ENCODE measurements at places on chromosomes 16 and 17.
A peak's percentile ranks its signal among the peaks of the same experiment; 100 is the strongest.

DNA sequence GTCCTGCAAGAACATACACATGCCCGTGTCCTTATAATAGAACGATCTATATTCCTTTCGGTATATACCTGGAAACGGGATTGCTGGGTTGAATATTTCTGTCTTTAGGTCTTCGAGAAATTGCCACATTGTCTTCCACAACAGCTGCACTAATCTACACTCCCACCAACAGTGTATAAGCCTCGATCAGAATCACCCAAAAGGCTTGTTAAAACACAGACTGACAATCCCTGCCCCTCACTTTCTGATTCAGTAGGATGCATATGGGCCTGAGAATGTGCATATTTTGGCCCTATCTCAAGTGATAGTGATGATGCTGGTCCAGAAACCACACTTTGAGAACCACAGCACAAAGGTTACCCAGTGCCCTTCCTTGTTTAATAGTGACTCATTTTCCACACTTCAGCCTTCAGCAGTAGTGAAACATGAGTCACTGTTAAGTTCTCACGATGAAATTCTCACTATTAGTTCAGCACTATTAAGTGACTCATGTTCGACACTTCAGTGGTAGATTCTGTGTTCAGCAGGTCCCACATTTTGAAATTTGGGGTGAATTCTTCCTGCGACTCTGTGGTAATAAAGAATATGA is 215.6 kb downstream of the GRIN2A start:
- peak; percentile 96 for DNase-seq

- DNase-seq, result no peak
These were observed 40.4 kb downstream of the PITPNC1 start for GRCh38 chr17:67417507-67417906.

DNA sequence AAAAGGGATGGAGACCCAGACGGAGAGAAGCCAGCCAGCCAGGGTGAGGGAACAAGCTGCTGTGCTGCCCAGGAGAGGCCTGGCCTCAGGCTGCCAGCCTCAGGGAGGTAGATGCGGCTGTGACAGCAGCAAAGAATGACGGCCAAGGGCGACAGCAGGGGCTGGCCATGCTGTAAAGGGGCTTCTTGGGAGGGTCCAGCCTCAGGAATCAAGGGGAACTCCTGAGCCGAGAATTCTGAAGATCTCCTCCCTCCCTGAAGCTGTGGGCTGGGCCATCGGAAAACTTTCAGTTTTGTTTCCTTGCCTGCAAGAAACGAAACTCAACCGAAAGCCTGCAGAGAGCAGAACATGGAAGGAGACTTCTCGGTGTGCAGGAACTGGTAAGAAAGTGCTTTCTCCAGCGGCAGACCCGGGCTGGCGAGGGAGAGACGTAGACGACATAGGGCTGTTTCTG is at the start of gene XAF1:
TSS of gene XAF1 (plus strand) at position 316 of the 454 bp plus-strand sequence. CDS start at position 349, 33 bp downstream.
- no peak for DNase-seq

- no peak for DNase-seq
These were observed 76.5 kb upstream of the ZNF423 start for GRCh38 chr16:49932434-49932833.

- peak; percentile 82 for DNase-seq
These were observed 26.2 kb downstream of the ANKRD40 start for GRCh38 chr17:50681263-50682200.

- no peak for DNase-seq
These were observed 10.5 kb downstream of the TIMM22 start for GRCh38 chr17:1007310-1008007.
